Left ventricle myocardium superior (tissue), 1 donor: ENCODE measurements at places on chromosomes 6 and 20.

- DNase-seq, result no peak
These were observed 97.8 kb downstream of the NKAIN2 start for GRCh38 chr6:123901436-123901835.

DNA sequence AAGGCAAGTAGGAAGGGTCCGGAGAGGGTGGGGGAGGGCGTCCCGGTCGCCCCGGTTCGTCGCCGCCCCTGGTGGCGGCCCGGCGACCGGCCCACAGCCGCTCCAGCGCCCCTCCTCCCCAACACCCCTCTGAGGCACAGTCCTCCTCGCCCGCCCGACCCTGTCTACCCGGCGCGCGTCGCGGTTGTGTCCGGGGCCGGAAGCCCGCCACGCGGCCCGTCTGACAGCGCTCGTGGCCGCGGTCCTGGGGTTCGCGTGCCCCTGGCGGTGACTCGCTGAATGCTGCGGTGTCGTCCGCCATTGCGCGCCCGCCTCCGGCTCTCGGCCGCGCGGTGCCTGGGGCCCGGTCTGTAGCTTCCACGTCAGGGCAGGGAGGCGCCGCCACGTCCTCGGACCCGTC lies 335.3 kb upstream of the DEFB115 start:
- DNase-seq, result no peak

- no peak for DNase-seq
These were observed 333.8 kb downstream of the CDH26 start for GRCh38 chr20:60292001-60292520.

DNA sequence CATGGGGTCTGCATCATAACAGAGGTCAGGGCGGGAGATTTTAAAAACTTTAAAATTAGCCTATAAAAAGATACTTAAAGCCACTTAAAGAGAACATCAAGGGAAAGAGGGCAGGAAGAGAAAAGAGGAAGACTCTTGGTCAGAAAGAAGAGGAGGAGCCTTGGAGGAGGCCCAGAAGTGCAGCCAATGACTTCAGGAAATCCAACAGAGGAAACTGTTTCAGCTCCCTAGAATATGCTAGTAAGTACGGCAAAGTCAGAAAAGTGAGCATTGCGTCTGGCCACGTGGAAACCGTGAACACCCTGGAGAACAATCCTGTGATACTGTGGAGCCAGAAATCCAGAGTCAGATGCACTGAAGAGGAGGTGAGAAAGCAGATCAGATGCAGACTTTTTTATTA lies 22.5 kb upstream of the NHSL1 start:
- DNase-seq, result no peak

DNA sequence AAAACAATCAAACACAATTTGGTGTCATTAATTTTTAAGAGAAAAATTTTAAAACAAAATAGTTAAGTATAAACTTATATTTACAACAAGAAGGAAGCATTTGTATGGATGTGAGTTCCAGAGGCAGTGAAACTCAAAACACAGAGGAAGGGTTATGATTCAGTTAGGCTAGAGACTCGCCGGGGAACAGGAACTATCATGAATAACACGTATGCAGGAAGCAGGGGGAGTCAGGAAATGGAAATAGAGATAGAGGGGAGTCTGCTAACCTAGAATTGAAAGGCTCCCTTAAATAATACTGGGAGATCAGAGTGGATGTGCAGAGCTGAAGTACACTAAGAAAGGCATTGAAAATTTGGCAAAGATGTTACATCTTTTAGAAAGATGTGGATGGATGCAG lies 14.2 kb upstream of the HLA-DRB1 start:
- DNase-seq, result no peak

DNA sequence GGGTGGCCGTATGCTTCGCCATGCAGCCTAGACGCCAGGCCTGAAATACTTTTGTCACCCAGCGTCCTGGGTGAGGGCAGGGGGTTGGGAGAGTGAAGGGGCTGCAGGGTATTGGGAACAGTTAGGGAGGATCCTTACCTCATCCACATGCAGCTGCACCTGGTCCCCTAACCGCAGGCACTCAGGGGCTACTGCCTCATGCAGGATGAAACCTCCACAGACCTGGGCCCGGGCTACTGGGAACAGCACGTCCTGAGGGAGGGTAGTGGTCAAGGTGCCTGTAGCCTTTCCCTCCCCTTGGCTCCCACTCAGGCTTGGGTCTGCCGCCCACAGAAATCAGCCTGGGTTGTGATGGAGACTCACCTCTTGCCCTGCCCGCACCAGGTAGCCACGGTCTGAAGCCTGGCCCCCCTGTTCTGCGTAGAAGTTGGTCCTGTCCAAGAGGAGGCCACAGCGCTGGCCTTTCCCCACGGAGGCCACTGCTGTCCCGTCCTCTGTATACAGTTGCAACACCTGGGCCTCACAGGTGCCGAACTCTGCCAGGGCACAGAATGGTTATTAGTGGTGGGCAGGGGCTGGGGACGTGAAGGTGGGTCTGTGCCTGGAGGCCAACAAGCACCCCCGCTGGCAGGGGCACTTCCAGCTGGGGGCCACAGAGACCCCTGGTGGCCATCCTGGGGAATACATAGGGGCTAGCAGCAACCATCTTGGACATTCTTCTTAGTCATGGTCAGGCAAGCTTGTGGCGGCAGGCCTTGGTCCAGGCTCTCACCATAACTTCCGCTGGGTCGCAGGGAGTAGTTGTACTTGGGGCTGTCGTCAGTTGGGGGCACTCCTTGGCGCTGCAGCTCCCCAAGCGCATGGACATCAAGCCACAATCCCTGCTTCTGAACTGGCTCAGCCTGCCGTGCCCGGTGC lies 8.6 kb downstream of the AARS2 start:
- DNase-seq, result peak; percentile 45

GRCh38 chr6:47239546-47239945 lies 70.2 kb downstream of the TNFRSF21 start:
- no peak for DNase-seq

DNA sequence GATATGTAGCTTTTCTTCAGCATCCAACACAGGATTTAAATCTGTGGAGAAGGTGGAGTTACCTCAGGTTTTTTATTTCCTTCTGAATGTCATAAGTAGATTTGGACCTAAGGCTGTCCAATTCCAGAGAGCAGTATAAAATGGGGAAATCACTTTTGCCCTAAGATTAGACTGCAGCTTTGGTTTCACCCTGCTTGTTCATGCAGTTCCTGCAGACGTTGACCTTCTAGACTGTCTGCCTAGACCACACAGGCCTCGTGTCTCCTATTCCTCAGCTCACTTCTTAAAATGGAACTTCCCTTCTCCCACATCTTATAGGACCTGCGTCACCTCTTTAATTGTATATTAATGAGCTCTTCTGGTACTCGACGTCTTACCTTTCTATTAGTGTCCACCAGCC lies 26.0 kb upstream of the C6orf62 start:
- no peak for DNase-seq

DNA sequence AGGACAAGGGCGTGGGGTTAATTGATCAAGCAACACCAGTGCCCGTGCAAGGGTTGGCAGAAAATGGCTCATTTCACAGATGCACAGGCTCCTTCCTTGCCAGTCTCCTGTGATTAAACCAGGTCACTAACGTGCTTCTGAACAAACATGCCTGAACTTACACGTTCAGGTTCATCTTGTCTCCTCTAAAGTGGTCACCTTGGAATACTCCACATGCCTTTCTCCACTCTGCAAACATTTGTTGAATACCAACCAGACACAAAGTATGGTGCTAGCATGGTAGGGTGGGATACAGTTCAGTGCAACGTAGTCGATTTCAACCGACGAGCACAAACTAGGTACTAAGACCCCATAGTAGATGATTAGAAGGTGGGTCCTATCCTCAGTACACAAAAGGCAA lies 72.6 kb upstream of the PTPRT start:
- no peak for DNase-seq

DNA sequence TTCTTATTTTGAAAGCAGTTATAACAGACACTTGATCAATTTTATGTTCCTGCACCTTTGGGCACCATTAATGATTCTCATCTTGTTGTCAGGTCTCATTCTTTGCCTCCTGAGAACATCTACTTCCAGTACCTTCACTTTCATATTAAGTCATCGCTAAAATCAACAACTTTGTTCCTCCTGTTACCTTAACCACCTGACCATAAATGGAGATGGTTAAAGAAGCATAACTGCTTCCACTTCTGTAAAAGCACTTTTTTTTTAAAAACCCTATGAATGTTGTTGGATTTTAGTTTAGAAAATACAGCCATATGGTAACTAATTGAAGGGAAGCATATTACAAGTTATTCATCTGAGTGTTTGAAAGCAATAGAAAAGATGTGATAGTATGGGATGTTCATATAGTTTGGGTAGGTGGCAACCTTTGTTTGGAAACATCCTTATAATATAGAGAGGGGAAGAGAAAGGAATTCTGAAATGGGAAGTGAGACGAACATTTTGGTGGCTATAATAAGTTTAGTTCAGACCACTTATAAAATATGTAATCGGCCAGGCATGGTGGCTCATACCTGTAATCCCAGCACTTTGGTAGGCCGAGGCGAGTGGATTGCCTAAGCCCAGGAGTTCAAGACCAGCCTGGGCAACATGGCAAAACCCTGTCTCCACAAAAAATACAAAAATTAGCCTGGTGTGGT lies 53.9 kb downstream of the AFG1L start:
- no peak for DNase-seq

GRCh38 chr6:155779456-155779855 lies 323.8 kb upstream of the NOX3 start:
- DNase-seq, result no peak

DNA sequence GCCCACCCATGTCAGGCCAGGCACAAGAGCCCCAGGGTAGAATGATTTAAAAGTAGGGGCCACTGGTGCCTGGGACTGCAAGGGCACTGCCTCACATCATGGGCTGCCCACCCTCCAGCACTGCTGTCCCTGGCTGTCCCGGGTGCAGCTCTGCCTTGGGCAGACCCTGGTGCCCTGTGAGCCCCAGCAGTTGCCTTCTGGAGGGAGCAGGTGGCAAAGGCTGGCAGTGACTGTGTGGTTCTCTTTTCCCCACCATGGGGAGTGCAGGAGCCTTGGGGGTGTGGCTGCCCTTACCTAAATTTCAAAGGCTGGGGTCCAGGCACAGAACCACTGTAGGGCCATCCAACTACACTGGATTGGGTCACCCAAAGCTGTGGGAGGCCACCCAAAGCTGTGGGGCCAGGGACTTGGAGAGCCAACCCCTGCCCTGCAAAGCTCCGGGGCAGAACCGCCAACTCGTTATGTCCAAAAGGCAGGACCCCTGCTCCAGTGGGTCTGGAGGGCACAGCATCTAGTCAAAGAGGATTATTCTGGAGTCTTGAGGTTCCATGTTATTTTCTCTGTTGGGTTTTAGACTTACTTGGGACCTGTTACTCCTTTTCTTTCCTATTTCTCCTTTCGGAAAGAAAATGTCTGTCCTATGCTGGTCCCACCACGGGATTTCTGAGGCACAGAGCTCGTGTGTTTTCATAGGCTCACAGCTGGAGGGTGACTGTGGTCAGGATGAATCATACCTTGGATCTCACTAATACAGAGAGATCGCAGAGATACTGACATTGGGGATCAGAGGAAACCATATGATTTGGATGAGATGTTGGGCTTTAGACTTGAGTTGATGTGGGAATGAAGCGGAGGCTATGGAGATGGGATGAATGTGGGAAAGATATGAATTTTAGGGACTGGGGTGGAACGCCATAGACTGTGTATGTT lies 65.3 kb downstream of the RAMACL start:
- DNase-seq, result no peak

- no peak for DNase-seq
These were observed 200.8 kb downstream of the TFAP2C start for GRCh38 chr20:56829788-56830385.

DNA sequence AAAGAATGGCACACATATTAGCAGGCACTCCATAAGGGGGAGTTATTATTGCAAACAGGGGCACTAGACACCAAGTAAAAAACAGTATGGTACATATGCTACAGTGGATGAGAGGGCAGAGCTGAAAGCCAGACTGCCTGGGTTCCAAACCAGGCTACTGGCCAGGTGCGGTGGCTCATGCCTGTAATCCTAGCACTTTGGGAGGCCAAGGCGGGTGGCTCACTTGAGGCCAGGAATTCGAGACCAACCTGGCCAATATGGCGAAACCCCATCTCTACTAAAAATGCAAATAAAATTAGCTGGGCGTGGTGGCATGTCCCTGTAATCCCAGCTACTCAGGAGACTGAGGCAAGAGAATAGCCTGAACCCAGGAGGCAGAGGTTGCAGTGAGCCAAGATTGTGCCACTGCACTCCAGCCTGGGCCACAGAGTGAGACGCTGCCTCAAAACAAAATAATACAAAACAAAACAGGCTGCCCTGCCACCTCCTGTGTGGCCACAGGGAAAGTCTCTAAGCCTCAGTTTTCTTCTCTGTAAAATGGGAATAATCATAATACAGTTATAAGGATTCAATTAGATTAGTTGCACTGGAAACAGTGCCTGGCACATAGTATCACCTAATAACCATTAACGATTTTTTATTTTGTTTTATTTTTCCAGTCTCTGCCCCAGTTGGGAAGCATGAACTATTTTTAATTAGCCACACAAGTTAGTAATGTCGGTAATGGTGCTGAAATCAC lies 7.5 kb upstream of the TTPAL start:
- DNase-seq, result no peak

- no peak for DNase-seq
These were observed 196.9 kb downstream of the TMEM242 start for GRCh38 chr6:157126183-157127098.

DNA sequence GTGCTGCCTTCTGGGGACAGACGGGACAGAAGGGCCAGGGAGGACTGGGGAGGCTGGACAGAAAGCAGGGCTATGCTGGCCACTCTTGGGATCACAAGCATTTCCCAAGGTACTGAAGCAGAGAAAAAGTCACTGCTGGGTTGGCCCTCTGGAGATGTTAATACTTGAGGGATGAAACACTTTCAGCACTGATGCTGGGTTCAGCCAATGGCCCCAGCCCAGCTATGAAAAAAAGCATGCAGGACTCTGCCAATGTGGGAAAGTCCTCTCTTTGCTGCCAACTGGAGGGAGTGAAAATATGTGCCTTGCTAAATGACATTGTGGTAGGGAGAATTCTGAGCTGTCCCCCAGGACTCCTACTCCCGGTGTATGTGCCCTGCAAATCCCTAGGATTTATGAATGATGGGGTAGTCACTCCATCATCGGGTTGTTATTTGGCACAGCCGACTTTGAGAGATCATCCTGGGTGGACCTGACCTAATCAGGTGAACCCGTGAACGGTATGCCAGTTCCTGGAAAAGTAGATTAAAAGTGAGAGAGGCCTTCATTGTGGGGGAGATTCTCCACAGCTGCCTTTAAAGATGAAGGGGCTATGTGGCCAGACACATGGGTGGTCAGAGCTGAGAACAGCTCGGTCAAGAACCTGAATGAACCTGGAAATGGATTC lies 119.9 kb upstream of the TRAF3IP2 start:
- DNase-seq, result no peak
